Right cardiac atrium (tissue), 5 donors: ENCODE measurements at places on chromosomes 6 and 20. TPM values are rescaled to one million over a fixed set of nuclear protein-coding genes. Genes with fewer than 3 reads are reported as not detected.

GRCh38 chr20:57320358-57320757, 9.2 kb upstream of the SPO11 start:
- DNase-seq: no peak

DNA sequence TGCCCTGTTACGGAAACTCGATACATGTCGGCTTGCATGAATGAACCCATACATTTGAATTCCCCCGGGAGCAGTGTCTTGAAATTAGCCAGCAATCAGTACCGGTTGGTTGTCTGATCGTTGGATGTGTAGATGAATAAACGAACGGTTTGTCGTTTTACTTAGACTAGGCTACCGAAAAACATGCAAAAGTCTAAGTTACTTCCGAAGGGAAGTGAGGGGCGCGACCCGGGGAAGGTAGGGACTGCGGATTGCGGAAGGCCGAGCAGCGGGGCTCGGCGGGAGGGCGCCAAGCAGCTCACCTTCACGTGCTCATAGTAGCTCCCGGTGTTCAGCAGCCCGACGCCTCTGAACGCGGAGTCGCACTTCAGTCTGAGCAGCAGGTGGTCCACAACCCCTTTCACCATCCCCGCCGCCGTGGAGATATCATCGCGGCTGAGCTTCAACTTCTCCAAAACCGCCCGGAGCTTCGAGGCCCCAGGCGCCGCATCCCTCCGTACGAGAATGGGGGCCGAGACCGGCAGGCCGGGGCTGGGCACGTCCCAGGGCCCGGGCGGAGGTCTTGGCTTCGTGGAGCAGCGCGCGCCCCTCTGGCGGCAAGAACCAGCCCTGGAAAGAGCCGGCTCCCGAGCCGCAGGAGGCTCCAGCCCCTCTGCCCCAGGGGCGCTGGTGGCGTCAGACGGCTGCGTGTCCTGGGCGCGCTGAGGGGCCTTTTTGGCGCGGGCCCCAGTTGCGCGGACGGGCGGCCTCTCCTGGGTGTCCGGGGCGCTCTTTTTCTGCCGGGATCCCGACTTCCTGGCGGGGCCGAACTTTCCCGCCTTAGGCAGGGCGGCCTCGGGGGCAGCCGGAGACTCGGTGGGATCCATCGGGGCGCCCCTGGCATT, 632 bp downstream of the CGAS start:
- peak; percentile 35 for DNase-seq

The LTA gene
- not detected for total RNA-seq

DNA sequence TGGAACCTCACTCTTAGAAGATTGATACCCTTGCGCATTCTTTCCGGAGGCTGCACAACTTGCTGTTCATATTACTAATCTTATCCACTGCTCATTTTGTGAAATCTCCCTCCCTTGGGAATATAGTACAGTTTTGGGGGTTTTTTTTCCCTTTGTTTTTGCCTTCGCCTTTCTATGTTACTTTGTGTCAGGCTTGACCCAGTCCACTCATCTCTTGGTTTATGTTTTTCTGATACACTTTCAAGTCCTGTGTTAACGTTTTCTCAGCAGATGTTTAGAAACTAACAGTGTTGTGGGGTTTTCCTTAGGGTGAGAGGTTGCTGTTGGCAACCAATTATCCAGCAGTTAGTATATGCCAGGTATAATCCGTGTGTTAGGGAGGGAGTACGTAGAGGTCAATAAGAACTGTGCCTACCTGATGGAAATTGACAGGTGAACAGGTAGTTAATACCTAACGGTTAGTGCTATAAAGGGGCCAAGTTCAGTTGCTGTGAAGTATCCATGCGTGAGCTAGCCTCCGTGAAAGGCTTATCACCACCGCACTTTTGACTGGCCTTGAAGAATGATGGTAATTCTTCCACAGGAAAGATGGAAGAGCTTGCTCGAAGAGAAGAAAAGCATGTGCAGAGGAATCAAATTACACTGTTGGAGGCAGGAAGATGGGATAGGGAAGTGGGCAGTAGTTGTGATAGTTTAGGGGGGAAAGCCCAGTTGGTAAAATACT, 1.4 kb downstream of the NFYA start:
- DNase-seq: no peak

The FNDC1 gene
- total RNA-seq: 1.3 TPM

DNA sequence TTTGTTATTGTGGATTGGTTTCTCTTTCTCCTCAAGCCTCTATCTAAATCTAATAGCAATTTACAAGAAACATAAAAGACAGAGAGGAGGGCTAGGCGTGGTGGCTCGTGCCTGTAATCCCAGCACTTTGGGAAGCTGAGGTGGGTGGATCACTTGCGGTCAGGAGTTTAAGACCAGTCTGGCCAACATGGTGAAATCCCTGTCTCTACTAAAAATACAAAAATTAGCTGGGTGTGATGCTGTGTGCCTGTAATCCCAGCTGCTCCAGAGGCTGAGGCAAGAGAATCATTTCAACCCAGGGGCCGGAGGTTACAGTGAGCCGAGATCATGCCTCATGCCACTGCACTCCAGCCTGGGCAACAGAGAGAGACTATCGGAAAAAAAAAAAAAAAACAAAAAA, 46.6 kb downstream of the SLC2A12 start:
- no peak for DNase-seq
